ENCODE measurements at places on chromosomes 16 and 17.

DNA sequence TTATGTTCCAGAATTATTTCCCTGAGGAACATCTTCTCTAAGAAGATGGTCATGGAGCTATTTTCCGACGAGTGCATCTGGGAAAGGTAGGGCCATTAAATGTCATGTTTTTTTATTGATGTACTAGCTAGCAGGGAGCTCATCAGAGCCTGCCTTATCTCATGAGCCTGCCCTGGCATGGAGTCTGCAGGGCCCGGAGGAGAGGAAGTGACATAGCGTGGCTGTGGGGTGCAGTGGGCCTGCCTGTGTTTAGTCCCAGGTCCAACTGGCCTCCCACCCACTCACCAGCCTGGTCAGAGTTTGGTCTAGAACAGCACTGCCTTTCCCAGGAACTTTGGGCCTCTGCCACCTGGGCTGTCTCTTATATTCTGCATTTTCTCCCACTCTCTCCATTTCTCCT, 389.8 kb downstream of the SNX29 start:
- DNase-seq: no peak

DNA sequence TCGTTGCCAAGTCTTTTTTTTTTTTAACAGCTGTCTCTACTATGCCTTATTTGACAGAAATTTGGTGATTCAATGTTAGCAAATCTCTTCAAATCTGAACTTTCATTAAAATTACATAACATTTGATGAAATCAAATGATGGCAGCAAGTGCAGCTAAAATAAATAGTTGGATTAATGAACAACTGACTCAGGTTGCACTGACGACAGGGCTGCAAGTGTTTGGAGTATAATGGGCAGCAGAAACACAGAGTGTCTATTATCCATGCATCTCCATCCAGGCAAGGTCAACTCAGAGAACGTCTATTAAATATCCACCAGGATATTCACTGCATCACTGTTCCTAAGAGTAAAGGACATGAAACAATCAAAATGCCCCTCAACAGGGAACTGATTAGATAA, 109.8 kb downstream of the SLC39A11 start:
- no peak for DNase-seq

- no peak for DNase-seq
Observed at GRCh38 chr17:65918916-65919315, 273.0 kb downstream of the CEP112 start.

DNA sequence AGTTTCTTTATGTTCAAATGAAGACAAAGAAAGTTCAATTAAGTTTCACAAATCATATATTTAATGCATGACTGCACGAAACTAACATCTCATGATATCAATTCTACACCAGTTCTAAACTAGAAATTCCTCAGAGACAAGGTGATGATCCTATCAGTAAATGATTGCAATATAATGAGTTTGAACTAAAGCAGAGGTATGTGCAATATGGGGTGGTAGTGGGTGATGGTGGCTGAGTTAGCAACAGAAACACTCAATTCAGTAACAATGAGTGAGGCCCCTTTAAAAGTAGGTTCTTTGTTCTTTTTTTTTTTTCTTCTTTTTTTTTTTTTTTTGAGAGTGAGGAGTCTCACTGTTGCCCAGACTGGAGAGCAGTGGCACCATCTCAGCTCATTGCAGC, 1551.7 kb upstream of the GOT2 start:
- DNase-seq: no peak

Measured in posterior cingulate gyrus (tissue), 11 donors.